Type B pancreatic cell (in vitro differentiated cells): ENCODE measurements at places on chromosomes 13 and 19. TPM values are rescaled to one million over a fixed set of nuclear protein-coding genes. Genes with fewer than 3 reads are reported as not detected.

The MARCHF2 gene
- 15.5 and 24.7 TPM in 2 replicates for total RNA-seq

The HIPK4 gene
- 0.12 TPM in 1 of 2 replicates, not detected in the other for total RNA-seq

The IL11 gene
- 0.46 and 0.48 TPM in 2 replicates for total RNA-seq

The SYT5 gene
- total RNA-seq: 5.0 and 9.1 TPM in 2 replicates

The MBD3L2 gene
- total RNA-seq: not detected in 2 replicates

The PLPPR3 gene
- 9.9 and 29.2 TPM in 2 replicates for total RNA-seq

The PPFIA3 gene
- total RNA-seq: 15.2 and 17.8 TPM in 2 replicates

The ZNF285 gene
- total RNA-seq: 9.6 and 10.4 TPM in 2 replicates

DNA sequence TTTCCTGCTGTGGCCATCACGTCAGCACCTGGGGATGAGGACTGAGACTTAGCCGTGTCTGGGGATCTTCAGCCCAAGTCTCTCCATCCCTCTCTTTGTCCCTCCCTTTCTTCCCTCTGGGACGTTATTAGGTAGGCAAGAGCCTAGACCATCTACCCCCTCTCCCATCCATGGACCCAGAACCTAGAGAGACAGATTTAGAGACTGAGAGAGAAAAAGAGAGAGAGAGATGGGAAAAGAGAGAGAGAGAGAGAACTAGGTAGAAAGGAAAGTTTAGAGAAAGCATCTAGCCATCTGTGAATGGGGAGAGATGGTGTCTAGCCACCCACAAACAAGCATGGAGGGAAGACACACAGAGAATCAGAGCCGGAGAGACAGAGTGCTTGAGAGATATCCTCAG, 473 bp downstream of the KLK4 start:
- DNase-seq: no peak

- no peak for DNase-seq
Observed at GRCh38 chr13:20411638-20412342, 113.9 kb downstream of the CRYL1 start.

GRCh38 chr13:114319441-114319913, 5.2 kb downstream of the CHAMP1 start:
- DNase-seq: no peak

GRCh38 chr19:47507924-47508553, 6.8 kb downstream of the NAPA start:
- no peak for DNase-seq

DNA sequence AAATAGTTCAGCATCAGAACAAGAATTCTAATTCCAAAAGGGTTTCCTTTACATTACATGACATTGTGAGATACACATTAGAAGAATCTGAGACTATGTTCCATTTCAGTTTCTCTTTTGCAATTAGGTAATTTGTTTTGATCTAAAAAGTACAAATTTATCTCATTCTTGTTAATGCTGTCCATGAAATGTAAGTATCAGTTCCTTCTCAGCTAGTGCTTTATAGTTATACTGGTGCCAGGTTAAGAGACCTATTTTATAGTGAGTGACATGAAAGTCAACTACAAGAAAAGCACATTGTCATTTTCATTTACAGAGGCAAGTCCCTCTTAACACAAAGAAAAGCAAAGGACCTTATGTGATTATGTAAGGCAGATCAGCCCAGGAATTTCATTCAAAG, 43.9 kb downstream of the RCBTB2 start:
- DNase-seq: no peak

- no peak for DNase-seq
Observed at GRCh38 chr19:5826531-5827341, 12.8 kb downstream of the FUT6 start.

DNA sequence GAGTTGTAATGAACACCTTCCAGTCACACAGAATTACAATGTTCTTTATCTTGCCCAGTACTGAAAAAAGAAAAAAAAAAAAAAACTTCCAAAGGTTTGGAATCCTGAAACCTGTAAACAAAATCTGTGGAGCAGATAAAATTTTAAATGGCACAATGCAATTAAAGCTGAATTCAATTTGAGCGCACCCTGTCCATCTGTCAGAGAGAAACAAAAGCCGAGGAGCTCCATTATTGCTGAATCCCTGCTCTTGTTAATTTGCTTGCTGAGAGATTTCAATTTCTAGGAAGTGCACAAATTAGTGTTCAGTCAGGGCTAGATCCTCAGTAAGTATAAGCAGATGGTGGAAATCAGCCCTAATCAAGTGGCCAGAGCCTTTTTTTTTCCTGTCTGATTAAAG, 65.2 kb downstream of the DACH1 start:
- no peak for DNase-seq

GRCh38 chr19:2209408-2209807, 26.7 kb downstream of the PLEKHJ1 start:
- no peak for DNase-seq

- no peak for DNase-seq
Observed at GRCh38 chr13:24307211-24308067, 1.9 kb upstream of the C1QTNF9 start.

GRCh38 chr13:52412128-52412527, 6.2 kb upstream of the THSD1 start:
- DNase-seq: no peak

DNA sequence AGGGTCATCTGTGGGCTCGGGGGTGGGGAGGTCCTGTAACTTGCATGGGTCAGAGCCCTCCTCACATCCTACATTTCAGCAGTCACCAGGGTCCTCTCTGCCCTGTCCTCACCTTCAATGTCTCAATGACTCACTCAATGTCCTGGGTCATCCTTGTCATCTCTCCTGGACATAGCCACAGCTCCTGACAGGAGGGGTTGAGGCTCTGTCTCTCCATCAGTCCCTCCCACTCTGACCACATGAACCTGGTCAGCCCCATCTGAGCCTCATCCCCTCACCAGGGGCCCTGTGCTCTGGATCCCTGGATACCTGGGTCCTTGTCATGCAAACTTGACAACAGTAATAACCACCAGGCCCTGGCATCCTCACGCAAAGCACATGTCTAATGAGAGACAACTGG, 13.4 kb downstream of the CEACAM21 start:
- DNase-seq: no peak
